GM13976 (cell line): ENCODE measurements at places on chromosomes 7 and 10.

- no peak for DNase-seq
These were observed 342.4 kb downstream of the BBS9 start for GRCh38 chr7:33471636-33472242.

DNA sequence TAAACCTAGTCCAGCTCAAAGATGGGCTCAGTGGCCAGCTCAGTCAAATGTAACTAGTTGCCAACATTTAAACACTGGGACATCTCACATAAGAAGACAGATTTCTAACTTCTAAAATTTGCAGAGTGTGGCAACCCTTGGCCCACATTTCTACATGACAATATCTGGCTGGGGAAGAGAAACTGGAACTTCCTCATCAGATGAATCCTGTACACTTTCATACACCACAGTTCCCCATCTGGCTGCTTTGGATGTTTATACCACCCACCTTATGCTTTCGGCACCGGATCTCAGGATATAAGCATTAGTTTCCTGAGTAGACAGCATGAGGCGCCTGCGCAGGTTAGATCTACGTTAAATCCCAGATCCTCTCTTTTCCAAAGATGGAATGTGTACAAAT, 199.3 kb downstream of the PRKG1 start:
- DNase-seq, result no peak

GRCh38 chr10:71816421-71816851, 34.6 kb downstream of the PSAP start:
- no peak for DNase-seq

GRCh38 chr10:112973046-112973445, 23.0 kb downstream of the TCF7L2 start:
- DNase-seq, result no peak

GRCh38 chr7:1314021-1314907, 81.6 kb downstream of the UNCX start:
- no peak for DNase-seq

DNA sequence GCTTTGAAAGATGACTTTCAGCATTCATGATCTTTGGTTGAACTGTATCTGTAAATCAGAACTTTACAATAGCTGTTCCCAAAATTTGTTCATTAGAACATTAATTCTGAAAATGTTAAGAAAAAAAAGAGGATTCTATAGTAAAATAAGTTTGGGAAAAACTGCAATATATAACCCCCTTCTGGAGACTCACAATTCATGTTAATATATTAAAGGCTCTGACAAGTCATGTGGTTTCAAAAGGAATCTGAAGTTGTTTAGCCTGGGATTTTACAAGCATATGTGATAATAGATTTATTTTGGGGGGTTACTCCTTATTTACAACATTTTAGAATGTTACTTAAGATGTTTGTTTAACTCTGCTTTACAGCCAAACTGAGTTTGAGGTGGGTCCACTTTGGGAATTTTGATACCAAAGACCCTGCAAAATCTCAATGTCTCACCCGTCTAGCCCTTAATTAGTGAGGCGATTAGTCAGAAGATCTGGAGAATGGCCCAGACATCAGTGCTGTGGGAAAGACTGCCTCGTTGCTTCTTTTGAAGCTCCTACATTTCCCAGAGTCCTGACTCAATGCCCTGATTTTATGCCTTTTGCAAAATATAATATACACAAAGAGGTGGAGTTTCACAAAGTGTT, 40.0 kb downstream of the CDK1 start:
- DNase-seq, result no peak

- no peak for DNase-seq
These were observed 256.6 kb upstream of the KLF6 start for GRCh38 chr10:4041635-4042034.

GRCh38 chr10:60708666-60709065, 69.6 kb upstream of the CDK1 start:
- DNase-seq, result no peak

DNA sequence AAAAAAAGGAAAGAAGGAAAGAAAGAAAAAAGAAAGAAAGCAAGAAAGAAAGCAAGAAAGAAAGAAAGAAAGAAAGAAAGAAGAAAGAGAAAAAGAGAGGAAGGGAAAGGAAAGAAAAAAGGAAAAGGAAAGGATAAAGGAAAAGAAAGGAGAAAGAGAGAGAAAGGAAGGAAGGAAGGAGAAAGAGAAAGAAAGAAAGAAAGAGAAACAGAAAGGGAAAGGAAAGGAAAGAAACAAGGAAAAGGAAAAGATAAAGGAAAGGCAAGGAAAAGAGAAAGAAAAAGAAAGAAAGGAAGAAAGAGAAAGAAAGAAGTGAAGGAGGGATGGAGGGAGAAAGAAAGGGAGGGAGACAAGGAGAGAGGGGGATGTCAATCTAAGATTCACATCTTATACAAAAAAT, 20.8 kb upstream of the SFTPA2 start:
- no peak for DNase-seq

- DNase-seq, result peak; percentile 43
These were observed 2.3 kb upstream of the NRP1 start for GRCh38 chr10:33336582-33337325.

DNA sequence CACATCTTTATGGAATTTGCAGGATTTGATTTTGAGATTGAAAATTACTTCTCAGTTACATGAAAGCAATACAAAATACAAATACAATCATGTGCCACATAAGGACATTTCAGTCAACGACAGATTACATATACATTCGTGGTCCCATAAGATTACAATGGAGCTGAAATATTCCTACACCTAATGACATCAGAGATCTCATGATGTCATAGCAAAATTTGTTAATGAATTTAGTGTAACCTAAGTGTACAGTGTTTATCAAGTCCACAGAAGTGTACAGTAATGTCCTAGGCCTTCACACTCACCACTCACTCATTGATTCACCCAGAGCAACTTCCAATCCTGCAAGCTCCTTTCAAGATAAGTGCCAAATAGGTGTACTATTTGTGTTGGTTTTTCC, 126.5 kb downstream of the GPAM start:
- no peak for DNase-seq

DNA sequence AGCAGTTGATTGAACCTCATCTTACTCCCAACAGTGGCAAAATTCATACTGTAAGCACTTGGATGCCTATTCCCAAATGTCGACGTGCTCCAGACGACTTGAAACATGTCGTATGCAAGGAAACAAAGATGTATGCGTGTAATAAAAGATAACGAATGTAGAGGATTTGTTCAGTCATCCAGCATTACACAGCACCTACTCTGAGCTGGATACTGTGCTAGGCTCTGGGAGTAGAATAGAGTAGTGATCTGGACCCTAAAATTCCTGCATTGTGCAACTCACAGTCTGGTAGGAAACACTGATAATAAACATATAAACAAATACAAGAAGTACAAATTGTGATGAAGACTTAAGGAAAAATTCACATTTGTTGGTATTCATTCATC, 5.6 kb upstream of the TBX20 start:
- DNase-seq, result no peak

GRCh38 chr10:35007858-35008301, 82.3 kb downstream of the CUL2 start:
- DNase-seq, result no peak

GRCh38 chr7:30348083-30348560, 63.7 kb downstream of the ZNRF2 start:
- peak; percentile 42 for DNase-seq

DNA sequence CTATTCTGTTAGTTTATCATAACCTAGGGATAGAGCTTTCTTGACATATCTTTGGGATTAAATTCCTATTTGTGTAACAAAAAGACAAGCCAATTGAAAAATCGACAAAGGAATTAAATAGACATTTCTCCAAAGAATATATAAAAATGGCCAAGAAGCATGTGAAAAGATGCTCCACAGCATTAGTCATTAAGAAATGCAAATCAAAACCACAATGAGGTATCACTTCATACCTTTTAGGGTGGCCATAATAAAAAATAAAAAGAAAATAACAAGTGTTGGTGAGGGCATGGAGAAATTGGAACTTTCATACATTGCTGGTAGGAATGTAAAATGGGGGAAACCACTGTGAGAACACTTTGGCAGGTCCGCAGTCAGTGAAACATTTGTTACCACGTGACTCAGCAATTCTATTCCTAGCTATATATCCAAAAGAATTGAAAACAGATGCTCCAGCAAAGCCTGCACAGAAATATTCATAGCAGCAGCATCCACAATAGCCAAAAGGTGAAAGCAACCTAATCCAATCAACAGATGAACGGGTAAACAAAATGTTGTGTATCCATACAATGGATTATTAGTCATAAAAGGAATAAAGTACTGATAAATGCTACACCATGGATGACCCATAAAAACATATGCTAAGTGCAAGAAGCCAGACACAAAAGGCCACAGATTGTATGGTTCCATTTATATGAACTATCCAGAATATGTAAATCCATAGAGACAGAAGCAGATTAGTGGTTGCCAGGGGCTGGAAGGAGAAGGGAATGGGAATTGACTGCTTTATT, 20.5 kb downstream of the SPAG6 start:
- DNase-seq, result no peak

DNA sequence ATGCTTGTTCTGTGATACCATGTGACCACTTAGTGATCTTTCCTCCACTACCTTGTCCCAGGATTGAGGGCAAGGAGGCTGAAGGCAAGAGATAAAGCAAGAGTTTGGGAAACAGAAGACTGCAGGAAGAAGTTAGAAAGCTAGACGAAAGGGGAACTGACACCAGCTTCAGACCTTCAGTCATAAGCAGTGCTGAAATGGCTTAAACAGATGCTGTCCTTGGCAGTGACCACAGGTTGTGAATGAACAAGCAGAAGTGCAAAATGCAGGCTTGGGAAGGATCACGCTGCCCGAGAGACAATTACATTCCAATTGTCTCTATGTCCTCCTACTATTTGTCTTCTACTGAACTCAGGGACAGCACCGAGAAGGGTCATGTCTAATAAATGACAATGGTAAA, 704.9 kb upstream of the AUTS2 start:
- no peak for DNase-seq

GRCh38 chr10:102117391-102118159, 2.6 kb downstream of the LDB1 start:
- DNase-seq, result peak; percentile 69

DNA sequence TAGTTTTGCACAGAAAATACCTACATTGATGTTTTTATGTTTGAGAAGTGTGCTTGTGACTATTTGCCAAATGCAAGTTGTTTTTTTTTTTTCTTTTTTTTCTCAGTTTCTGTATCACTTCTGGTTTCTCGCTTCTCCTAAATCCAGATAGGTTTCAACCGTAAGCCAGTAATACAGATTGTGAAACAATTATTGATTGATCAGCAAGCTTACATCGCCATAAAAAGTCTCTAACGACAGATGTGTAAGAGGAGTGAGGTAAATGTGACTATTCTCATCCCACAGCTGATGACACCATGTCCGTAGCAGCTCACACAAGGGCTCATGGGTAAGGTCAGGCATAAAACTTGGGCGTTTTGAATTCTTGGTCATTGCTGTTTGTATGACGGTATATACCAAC, 202.8 kb upstream of the AKR1E2 start:
- DNase-seq, result peak; percentile 4

DNA sequence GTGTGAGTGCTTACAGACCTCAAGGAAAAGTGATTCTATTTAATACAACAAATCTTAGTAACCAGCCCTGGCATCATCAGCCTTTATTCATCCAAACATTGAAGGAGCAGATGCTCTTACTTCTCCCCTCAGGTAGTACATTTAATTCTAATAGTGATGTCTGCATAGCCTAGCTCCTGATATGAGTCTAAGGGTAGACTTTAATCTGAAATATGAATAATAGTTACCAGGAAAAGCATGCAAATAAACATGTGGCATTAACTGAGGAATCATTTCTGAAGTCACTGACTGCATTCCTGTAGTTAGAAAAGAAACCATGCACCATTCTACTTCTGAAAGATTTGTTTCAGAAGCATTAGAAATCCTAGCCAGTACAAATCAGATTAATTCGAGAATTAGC, 25.7 kb upstream of the LMBR1 start:
- no peak for DNase-seq

DNA sequence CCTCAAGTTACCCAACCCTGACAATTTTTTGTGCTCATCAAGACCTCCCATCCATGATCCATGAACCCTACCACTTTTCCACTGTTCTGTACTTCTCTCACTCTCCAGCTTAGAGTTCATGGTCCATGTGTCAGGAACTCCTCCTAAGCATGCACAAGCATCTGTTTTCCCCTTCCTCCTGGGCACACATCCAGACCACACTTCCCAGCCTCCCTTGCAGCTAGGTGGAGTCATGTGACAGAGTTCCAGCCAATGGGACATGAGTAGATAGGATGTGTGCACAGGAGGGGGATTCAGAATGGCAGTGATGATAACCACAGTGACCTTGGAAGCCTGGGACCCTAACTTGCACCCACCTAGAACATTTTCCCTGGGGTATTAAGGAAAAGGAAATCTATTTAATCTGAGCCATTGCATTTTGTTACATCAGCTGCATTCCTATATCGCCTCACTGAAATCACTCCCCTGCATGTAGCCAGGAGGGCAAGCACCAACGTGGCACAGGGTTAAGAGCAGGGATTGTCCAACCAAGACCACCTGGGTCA, 9.6 kb upstream of the FRMPD2 start:
- no peak for DNase-seq

DNA sequence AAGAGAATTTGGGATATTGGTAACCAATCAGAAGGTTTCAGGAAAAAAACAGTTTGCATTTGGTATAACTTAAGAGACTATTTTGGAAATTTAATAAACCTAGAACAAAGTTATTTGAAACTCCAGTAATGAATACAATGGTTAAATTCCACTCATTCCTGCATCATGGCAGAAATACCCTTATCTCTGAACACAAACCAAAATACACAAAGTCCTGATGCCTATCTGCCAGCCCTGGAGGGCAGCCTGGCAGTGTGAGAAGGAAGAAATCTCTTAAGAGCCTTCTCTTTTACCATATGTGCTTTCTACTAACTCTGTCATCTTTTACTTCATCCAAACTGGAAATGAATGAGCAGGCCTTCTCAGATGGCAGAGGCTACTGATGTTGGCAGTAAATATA, 147.1 kb upstream of the LYZL1 start:
- DNase-seq, result no peak

DNA sequence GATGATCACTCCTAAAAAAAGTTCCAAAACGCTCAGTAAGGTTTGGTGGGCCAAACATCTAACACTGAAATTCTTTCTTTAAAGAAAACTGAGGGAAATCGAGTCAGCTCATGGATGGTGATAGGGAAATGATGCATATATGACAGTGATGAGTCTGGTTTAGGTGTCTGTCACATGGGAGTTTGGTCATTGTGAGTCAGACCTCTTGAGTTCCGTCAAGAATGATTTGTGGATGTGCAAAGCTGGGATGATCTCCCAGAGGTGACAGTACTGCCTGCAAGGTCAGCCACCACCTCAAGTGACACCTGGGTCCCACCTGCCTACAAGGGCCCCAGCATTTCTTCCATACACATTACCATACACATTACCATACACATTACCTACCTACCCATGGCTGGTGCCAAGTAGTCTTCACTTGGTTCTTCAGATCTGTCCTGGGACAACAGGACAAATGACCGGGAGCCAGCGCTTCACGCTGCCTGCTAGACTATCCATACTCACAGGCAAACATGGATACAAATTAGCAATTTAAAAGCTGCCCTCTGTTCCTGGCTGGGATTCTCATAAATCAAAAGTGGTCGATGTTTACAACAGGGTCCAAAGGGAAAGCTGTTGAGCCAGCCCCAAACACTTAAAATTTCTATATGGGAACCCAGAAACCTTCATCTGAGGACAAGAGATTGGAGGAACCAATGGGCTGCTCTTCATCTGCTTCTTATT, 128.4 kb downstream of the ADAM12 start:
- no peak for DNase-seq

GRCh38 chr7:15559416-15559928, 2.3 kb downstream of the AGMO start:
- DNase-seq, result no peak

GRCh38 chr7:101418694-101419093, 56.0 kb downstream of the COL26A1 start:
- no peak for DNase-seq
